Neural progenitor cell (in vitro differentiated cells): ENCODE measurements at places on chromosomes 6 and 20.

- DNase-seq: no peak
These were observed 52.3 kb upstream of the TMEM170B start for GRCh38 chr6:11485271-11485670.

DNA sequence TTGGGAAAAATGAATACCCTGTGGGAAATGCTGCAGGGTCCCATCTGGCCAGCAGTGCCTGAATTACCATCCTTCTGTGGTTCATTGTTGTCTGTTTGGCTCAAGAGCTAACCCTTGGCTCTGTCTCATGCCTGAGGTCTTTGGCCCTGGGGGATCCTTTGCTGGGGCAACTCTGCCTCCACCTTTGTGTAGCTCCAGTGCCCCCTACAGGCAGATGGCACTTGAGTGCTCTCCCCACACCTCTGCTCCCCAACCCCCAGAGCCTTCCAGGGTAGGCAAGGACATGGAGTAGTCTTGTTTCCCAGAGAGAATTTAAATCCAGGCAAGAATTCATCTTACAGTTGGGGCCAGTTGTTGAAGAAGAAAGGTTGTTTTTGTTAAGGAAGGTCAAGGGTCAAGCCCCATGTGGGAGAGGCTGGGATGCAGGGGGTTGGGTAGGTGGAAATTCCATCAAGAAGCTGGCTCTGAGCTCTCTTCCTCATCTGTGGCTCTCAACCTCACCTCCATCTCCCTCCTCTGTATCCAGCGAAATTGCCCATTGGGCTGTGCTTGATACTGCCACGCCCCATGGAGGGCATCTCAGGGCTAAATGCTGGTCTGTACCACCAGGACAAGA is 44.2 kb downstream of the ZNF831 start:
- peak; percentile 88 for DNase-seq

GRCh38 chr6:103277936-103278335 is 1581.8 kb downstream of the HACE1 start:
- DNase-seq: no peak

GRCh38 chr6:169622618-169623017 is 79.2 kb downstream of the WDR27 start:
- no peak for DNase-seq

DNA sequence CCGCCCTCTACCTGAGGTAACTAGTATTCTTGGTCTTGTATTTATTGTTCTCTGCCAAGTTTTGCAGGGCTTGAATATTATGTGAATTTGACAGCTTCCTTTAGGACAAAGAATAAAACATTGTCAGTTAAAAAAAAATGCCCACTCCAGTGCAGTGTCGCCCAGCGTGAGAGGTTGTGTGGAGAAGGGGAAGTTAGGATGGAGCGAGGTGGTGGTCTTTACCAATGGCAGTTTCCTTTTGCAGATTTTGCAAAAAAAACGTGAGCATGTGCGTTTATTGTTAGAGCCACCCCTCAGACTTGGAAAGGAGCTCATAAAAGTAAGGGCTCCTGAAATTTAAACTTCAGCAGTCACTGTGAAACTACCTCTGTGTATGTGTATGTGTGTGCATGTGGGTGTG is 28.3 kb downstream of the UST start:
- no peak for DNase-seq

- no peak for DNase-seq
These were observed 666.6 kb upstream of the CITED2 start for GRCh38 chr6:140041056-140041455.

- no peak for DNase-seq
These were observed 43.9 kb upstream of the MDFI start for GRCh38 chr6:41594326-41594725.

GRCh38 chr6:117605169-117605826 is 3.0 kb upstream of the GOPC start:
- peak; percentile 66 for DNase-seq

GRCh38 chr6:36692220-36692619 is 5.4 kb upstream of the RAB44 start:
- no peak for DNase-seq

GRCh38 chr6:142903812-142904211 is 41.2 kb downstream of the HIVEP2 start:
- DNase-seq: no peak

- no peak for DNase-seq
These were observed 453.5 kb upstream of the SULF2 start for GRCh38 chr20:48238781-48239180.

GRCh38 chr20:2740702-2741101 is 48.1 kb downstream of the EBF4 start:
- DNase-seq: no peak

- no peak for DNase-seq
These were observed 28.6 kb upstream of the GTSF1L start for GRCh38 chr20:43755390-43755789.

DNA sequence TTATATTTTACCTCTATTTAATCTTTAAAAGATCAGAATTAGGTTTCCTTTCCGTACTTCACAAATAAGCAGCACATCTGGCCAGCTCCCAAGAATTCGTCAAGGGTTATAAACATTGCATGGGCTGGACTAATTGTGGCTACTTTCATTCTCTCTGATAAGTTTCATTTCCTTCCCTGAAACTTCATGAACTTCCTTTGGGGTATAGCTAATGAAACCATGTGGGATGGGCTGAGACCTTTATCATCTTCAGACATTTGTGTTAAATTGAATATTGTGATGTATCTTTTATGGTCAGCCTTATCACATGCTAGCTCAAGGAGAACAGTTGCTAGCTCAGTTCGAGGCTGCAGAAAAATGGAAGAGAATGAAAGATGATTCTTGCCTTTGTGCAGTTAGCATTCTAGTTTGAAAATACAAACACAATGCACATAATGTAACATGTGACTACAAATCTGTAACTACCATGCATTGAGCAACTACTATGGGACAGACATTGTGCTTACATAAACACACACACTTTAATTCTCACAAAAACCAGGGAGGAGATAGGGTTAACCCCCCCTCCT is 1.7 kb upstream of the GMPR start:
- DNase-seq: no peak

GRCh38 chr6:106145741-106146227 is 59.6 kb downstream of the PRDM1 start:
- DNase-seq: peak; percentile 27

DNA sequence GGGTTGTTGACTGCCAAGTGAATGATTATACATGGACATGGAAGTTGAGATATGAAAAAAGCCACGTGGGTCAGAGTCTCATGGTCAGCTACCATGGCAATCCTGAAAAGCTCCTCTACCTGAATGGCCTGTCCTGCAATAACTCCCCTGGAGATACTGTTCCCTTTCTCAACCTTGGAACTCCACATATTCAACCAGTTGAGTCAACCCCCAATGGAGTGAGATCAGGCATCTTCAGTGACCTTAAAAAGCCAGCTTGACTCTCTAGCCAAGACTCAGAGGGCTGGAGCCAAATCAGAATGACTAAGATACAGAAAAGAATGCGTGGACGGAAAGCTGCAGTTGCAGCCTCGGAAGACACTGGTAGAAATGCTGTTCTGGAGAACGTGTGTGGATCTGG is 341.3 kb downstream of the FOXA2 start:
- no peak for DNase-seq

DNA sequence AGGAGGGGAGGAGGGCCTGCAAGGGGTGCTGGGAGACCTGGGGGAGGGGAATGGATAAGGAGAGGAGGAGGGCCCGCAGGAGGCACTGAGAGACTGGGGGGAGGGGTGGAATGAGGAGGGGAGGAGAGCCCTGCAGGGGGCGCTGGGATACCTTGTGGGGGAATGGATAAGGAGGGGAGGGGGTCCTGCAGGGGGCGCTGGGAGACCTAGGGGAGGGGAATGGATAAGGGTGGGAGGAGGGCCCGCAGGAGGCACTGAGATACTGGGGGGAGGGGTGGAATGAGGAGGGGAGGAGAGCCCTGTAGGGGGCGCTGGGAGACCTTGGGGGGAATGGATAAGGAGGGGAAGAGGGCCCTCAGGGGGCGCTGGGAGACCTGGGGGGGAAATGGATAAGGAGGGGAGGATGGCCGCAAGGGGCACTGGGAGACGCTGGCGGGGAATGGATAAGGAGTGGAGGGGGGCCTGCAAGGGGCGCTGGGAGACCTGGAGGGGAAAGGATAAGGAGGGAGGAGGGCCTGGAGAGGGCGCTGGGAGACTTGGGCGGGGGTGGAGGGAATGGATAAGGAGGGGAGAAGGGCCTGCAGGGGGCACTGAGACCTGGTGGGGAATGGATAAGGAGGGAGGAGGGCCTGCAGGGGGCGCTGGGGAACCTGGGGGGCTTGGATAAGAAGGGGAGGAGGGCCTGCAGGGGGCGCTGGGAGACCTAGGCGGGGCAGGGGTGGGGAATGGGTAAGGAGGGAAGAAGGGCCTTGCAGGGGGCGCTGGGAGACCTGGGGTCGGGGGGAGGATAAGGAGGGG is 1.3 kb upstream of the CTCFL start:
- peak; percentile 28 for DNase-seq

DNA sequence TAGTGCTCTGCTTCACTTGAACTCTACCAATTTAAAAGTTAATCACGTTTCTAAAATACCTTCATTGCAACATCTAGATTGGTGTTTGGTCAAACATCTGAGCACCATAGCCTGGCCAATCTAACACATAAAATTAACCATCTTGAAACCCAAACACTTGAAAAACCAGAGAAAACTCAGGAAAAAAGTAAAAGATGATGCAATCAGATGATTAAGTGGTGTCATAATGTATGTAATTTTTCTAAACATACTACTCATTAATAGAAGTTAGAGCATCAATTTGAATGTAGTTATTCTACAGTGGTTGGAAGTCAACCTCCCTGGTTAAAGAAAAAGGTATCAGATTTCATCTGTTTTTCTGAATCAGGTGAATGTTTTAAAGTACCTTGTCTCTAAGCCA is 228.6 kb upstream of the ID4 start:
- no peak for DNase-seq

GRCh38 chr6:154468760-154469159 is 41.7 kb downstream of the CNKSR3 start:
- no peak for DNase-seq

DNA sequence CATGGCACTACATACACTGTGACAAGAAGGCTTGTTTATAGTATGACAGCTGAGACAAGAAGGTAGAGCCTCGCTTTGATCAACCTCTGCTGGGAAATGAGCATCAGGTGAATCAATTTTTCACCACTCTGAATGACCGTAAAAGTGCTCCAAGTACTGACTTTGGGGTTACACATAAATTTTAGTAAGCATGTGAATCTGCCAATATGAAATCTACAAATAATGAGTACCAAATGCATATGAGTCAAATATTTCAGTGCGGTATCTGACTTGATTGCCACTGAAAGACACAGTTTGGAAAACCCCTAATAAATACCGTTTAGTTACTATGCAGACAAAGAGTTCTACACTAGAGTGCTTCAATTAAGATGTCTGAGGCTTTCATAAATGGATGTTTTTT is 77.8 kb downstream of the ATG5 start:
- no peak for DNase-seq

GRCh38 chr6:79750806-79751205 is 119.7 kb downstream of the SH3BGRL2 start:
- DNase-seq: peak; percentile 64

GRCh38 chr6:157405986-157406385 is 25.0 kb downstream of the ZDHHC14 start:
- DNase-seq: no peak

DNA sequence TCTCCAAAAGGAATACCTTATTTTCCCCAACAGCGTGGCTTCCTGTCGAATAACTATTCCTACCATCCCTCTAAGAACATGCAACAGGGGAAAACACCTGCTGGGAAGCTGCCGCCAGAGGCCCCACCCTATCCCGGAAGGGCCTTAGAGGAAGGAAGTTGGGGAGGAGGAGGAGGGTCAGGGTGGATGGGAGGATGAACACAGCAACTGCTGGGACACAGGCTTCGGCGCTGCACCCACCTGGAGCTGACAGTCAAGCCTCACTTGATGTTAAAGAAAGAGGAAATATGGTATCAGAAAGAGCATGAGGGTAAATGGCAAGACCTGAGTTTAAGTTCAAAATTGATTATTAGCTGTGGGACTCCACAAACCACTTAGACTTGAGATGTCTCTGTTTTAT is 36.5 kb upstream of the RPS6KA2 start:
- no peak for DNase-seq

GRCh38 chr20:47764154-47764733 is 21.0 kb downstream of the SULF2 start:
- no peak for DNase-seq

DNA sequence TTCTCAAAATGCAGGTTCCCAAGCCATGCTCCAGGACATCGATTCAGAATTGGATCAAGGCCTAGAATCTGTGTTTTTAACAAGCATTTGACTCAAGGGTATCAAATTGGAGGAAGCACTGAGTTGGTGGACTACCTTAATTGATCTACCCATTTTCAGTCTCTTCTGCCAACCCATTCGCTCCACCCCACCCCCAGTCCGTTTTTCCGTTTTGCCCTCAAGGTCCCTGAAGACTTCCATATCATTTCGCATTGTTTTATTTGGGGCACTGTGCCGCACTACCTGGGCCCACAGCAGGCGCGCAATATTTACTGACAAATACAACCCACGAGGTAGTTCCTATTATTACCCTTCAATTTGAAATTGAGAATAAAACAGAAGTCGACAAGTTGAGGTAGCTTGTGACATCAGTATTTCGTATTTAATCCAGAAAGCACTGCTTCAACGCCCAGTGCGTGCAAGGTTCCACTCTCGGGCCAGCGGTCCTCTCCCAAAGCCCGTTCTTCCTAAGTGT is 557 bp upstream of the DHX35 start:
- peak; percentile 15 for DNase-seq

- no peak for DNase-seq
These were observed 1041.8 kb upstream of the ADGRB3 start for GRCh38 chr6:67593247-67593646.

DNA sequence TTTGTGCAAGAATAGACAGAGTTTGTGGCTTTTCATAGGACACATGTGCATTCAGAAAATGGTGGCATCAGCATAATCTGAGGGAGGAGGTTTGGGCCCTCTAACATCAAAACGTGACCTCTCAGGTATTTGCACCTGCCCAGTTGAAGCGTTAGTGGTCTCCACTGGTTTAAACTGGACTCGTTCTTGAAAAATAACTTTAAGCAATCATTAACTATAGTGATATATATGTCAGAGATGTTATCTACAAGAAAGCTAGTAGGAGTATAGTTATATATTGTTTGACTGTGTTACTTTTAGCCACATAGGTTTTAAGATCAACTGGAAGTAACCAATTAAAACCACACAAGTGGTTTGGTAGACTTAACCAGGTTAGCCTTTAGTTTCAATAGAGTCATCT is 607.4 kb downstream of the MAFB start:
- no peak for DNase-seq

- DNase-seq: no peak
These were observed 1.5 kb downstream of the EEF1A2 start for GRCh38 chr20:63497138-63497945.

DNA sequence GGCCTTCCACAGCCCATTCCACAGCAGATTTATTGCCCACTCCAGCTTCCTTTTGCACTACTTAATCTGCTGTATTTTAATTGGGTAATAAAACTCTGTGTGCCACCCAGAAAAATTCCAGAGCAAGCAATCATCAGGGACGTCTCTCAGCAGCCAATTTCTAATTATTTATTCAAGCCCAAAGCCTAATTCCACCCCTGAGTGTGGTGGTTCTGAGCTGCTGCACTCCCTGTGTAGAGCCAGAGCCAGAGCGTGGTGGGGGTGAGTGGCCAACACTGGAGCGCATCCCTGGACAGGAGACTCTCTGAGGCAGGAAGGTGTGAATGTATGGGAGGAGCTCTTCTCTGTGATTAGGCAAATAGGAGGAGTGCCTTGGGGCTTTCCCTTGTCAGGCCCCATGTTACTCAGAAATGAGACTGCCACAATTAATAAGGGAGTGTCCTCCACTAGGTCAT is 66.1 kb downstream of the CD24 start:
- DNase-seq: no peak

GRCh38 chr20:57879779-57880570 is 170.2 kb upstream of the PMEPA1 start:
- no peak for DNase-seq
